CD8-positive, alpha-beta T cell (primary cell): ENCODE measurements at places on chromosomes 16 and 17.

GRCh38 chr16:58236831-58237230 is 38.9 kb upstream of the CSNK2A2 start:
- DNase-seq, result no peak

- DNase-seq, result no peak
Observed at GRCh38 chr17:45256114-45256966, 5.6 kb downstream of the SPATA32 start.

DNA sequence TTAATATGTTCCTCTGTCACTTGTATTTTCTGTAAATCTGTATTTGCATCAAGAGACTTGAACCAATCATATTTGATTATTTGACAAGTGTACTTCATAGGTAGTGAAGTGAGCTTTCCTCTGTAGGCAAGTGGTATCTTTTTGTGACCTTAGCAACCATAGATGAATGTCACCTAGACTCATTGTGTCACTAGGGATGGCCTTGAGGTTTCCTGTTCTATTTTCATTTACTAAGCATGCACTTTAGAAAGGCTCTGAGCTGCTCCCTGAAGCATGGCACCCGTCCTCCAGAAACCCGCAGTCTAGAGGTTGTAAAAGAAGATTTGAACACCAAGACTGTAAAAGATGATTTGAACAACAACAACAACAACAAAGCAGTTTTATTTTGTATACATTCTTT is 151.7 kb downstream of the PRKCB start:
- peak; percentile 17 for DNase-seq

DNA sequence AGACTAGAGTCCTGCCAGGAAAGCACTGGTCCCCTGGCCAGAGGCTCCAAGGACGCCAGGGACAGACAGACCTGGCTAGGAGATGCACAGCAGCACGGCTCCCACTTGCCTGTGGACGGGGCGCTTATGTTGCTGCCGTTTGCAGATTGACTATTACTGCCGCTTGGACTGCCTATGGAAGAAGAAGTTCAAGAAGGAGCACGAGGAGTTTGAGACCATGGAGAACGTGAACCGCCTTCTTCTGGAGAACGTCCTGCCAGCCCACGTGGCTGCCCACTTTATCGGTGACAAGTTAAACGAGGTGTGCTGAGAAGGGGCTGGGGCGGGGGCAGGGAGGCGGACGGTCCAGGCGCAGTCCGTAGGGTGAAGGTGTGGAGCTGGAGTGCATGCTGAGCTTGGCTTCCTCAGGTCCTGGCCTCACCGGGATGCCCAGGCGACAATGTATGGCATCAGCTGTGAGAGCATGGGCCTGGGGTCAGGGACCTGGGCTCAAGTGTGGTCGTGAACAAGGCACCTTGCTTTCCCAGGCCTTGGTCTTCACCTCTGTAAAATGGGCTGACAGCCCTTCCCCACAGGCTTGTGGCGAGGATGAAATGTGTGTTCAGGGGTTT is 45.6 kb downstream of the ADCY7 start:
- DNase-seq, result no peak

DNA sequence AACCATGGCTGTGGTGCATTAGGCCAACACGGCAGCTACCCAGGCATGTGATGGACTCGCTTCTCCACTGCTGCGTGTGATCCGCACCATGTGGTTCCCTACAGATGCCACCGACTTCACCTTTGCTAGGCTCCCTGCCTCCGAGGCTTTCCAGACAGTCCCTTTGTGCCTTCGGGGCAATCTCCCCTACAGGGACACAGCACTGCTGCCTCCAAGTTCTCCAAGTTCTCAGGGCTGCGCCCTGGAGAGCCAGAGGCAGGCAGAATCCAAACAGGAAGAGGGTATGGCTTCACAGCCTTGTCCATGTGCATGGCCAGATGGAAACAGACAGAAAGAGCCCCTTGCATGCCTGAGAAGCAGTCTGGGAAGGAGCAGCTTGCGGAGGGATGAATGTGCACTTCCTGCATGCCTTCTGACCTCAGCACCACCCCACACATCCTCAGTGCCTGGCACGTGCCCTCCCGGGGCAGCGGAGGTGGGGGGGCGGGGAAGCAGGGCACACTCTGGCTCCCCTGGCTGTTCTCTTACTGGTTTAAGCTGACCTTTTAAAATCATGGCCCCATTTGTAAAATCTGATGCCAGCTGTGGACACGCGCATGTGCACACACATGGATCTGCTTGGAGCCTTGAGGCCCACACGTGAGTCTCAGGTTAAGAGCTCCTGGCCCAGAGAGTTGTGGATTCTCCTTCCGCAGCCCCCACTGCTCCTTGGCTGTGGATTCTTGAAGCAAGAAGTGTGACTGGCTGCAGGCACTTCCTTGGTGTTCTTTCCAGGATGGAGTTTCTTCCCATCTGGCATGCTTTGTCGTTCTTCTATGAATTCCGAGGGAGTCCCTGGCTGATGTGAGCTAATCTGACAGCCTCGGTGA is 55.3 kb upstream of the MTSS2 start:
- DNase-seq, result no peak

- DNase-seq, result no peak
Observed at GRCh38 chr16:25228372-25228771, 11.6 kb downstream of the AQP8 start.

GRCh38 chr16:725463-726187 is 618 bp downstream of the CCDC78 start:
- DNase-seq, result no peak

- DNase-seq, result no peak
Observed at GRCh38 chr17:21289902-21290571, 5.5 kb downstream of the MAP2K3 start.

DNA sequence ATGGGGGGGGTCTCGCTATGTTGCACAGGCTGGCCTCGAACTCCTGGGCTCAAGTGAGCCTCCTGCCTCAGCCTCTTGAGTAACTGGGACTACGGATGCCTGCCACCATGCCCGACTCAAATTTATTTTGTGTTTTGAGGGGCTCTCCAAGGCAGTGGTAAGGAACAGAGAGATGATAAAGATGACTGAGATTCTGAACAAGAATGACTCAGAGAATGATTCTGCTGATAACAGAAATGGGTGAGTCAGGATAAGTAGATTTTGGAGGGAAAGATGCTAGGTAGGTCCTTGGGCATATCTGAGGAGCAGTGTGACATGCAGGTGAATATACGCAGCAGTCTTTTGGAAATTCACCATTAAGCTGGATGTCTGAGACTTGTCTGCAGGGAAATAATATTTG is 2.6 kb downstream of the TMEM220 start:
- no peak for DNase-seq

- no peak for DNase-seq
Observed at GRCh38 chr16:69763599-69763942, 1.4 kb downstream of the WWP2 start.

- no peak for DNase-seq
Observed at GRCh38 chr17:10831696-10832095, 6.2 kb downstream of the PIRT start.

- no peak for DNase-seq
Observed at GRCh38 chr16:72162105-72162692, 9.8 kb downstream of the PMFBP1 start.

- DNase-seq, result no peak
Observed at GRCh38 chr16:84898447-84898846, 78.7 kb downstream of the CRISPLD2 start.
